Endothelial cell of umbilical vein (primary cell): ENCODE measurements at places on chromosomes 1 and 21.

- DNase-seq = no peak
These were observed 183.6 kb downstream of the S1PR1 start for GRCh38 chr1:101420406-101420805.

DNA sequence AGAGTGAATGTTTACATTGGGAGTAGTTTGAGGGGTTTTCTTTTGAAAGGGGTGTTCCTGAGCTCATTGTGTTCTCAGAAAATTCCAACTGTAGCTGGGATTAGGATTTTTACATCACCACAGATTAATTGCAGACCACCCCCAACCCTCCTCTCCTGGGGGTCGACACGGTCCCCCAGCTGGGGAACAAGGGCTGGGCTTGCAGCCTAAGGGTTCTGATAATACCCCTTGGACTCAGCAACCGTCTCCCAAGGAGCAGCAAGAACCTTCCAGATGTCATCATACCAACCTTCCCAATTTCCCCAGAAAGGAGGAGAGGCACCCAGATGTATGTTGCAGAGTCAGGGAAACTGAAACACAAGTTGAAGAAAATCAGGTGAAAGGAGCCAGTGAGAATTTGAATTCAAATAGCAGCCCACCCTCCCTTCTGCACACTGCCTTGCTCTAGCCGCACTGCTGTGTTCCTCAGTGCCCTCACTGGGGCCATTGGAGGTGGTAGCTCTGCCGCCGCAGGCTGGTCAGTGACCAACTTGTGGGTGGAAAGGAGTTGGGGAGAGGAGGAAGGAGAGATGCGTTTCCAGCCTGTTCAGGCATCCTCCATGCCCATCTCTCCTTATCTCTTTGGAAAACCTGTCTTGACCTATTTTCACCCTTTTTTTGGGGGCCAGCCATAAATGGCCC is 14.7 kb upstream of the IGFN1 start:
- no peak for DNase-seq

DNA sequence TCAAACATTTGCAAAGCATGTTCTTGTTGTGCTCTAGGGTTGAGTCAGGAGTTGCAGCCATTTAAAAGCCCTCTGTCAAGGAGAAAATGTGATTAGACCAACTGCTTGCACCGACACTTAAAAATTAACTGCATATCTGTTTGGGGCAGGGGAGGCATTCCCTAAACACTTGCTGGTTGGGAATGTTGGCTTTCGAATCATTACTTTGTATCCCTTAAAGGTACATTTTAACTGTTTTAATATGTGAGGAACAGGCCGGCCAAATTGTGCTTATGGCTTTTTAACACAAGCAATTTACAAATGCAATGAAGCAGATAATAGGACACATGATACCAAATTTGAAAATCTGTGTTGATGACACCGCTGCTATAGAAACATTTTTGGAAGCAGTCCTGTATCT is 159.1 kb downstream of the LHX8 start:
- no peak for DNase-seq

DNA sequence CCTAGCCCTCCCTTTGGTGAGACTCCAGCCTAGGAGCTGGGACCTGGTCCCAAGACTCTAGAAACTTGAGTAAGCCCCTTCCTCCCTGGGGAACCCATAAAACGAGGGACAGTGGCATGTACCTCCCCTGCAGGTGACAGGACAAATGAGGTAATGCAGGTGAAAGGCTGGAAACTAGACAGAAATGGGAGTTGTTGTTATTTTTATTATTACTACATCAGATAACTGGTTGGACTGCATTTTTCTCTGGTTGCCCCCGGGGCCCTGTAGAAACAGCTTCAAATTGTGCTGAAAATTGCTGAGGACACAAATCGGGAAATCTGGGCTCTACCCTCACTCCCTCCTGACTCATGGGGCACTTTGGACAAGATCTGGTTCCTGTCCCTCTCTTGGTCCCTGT is 132.3 kb upstream of the WNT4 start:
- no peak for DNase-seq

GRCh38 chr1:192706936-192707335 is 71.0 kb downstream of the RGS13 start:
- DNase-seq = no peak
